ENCODE measurements at places on chromosomes 1 and 21.

- no peak for DNase-seq
These were observed 5.7 kb upstream of the ARID1A start for GRCh38 chr1:26690157-26690556.

GRCh38 chr1:201487742-201488141 lies 18.8 kb upstream of the PHLDA3 start:
- no peak for DNase-seq

- no peak for DNase-seq
These were observed 606.3 kb downstream of the NUF2 start for GRCh38 chr1:163928069-163928468.

GRCh38 chr1:198179556-198179981 lies 22.8 kb downstream of the NEK7 start:
- no peak for DNase-seq

- DNase-seq, result no peak
These were observed 96.9 kb upstream of the SLC25A33 start for GRCh38 chr1:9442278-9442846.

DNA sequence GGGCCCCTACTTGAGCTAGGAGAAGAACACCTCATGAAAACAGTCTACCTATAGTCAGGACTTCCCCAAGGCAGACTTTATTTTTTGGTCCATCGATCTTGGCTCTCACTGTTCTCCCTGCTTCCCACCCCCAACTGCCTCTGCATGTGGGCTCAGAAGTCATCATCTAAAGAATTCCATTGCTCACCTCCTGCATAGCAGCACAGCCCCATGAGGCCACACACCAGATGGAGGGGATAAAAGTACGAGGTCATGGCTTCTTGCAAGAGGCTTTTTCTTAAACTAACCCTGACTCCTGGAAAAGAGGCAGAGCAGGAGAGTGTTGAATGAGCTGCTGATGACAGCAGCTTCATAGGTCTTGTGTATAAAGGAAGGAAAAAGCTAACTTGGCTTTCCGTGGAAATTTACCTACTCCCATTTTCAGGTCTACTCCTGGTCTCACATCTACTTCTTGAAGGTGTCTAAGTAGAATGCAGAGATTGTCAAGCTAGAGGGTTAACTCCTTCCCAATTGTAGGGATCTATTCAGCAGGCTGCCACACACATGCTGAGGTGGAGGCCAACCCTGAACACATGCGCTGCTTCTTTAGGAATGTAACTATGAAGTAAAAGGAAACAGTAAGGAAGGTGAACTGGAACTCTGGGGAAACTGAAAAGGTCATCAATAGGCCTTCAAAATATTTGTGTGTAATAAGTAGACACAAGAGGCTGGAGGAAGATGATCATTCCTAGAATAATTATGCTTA lies 18.7 kb downstream of the WNT2B start:
- no peak for DNase-seq

GRCh38 chr1:46197964-46198811 lies at the start of gene POMGNT1:
TSS of gene POMGNT1 (minus strand) at chr1:46198434. CDS start at chr1:46197821, 613 bp downstream.
- peak; percentile 79 for DNase-seq

DNA sequence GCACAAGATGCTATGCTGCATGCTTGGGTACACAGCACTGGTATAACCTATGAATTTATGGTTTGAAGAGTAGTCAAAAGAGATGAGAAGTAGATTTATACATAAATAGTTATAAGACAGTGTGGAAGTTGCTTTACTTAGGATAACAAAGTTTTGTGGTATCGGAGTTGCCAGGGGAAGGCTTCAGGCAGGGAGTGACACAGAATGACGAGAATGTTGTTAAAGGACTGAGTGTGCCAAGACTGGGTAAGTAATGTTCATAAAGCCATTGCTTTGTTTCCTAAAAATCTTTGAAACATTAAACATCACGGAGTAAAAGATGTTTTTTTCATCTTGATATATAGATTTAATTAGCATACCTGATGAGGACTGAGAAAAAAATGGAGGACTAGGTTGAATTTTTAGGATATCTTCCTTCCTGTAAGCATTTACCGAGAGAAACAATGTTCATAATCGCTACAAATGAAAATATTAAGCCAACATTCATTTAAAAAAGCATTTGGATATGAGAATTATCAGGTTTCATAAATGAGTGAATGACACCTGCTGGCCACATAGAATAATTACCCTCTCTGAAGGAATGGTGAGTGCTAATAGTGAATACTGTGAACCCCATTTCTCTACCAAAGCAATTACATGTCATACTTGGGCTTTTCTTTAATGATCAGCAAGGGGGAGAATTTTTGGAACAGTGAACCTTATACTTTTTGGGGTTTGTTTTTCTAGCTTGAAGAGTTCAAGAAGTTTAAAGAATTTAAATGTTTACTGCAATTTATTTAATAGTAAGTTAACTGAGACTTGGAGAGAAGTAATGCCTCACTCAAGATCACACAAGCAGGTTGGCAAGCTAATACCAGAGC lies 28.4 kb downstream of the EXTL2 start:
- no peak for DNase-seq

DNA sequence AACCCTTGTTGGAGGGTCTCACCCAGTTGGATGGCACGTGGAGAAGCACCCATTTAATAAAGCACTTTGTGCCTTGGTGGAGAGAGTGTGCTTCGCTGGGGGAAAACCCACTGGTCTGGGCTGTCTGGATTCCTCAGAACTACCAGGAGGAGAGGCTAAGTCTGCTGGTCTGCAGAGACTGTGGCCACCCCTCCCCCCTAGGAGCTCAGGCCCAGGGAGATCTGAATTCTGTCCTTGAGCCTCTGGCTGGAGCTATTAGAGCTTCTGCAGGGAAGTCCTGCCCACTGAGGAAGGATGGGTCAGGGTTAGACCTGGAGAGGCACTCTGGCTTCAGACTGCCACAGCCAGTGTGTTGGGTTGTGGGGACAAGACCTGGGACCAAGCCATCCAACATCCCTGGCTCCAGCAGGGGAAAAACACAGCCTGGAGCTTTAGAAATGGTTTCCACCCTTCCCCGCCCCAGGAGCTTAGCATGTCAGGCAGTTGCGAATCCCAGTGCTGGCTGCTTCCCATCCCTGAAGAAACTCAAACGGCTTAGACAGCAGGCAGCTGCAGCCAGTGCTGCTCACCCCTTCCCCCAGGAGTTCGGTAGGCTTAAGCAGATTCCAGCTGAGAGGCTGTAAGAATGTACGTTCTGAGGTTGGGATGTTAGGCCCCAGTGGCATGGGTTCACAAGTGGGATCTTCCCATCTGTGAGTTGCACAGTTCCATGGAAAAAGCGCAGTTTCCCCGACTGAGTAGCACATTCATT lies 288.3 kb downstream of the TGFB2 start:
- DNase-seq, result no peak

DNA sequence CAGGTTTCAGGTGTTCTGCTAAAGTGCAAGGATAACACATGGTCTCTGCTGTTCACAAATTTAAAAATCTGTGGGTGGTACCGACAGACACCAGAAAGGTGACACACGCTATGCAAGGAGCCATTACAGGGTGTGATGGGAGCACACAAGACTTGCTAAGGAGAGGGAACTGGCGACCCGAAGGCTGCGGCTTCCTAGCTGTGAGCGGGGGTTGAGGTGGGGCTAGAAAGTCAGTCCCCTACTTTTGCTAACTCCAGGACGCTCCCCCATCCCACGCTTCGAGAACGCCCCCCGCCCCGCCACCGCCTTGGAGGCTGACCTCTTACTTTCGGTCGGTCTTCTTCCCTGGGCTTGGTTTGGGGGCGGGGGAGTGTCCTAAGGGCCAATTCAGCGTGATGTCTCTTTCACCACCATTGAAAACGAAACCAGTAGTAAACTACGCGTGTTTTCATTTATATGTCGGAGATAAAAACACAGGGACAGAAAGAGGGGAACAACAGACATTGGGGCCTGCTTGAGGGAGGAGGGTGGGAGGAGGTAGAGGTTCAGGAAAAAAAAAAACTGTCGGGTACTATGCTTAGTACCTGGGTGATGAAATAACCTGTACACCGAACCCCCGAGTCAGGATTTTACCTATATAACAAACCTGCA lies 1.1 kb downstream of the CKS1B start:
- no peak for DNase-seq

- DNase-seq, result no peak
These were observed 33.2 kb downstream of the PRAMEF20 start for GRCh38 chr1:13443335-13443979.

- DNase-seq, result no peak
These were observed 333.4 kb upstream of the ADGRL2 start for GRCh38 chr1:81467383-81467782.

DNA sequence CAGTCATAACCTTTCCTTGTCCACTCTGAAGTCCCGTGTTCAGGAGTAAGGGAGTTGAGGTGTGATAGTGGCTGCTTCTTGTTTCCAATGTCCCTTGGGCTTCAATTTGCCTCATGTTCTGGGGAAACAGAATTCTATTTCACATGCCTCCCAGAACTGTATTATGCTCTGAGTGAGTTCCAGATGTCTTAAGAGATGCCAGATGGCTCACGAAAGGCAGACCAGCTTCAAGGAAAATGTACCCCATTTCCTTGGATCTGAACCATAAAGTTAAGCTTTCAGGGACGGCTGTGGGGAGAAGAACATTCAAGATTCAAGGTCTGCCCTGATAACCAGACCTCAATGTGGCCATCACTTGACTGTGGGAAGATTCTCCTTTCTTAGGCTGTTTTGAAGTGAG lies 42.4 kb downstream of the C1orf87 start:
- DNase-seq, result no peak

GRCh38 chr1:223611936-223612335 lies 53.6 kb downstream of the CAPN8 start:
- DNase-seq, result no peak
